CD4-positive, alpha-beta T cell treated with Interleukin-15 for 4 hours (primary cell): ENCODE measurements at places on chromosomes 5 and 9.

- DNase-seq, result no peak
These were observed 38.9 kb upstream of the TLX3 start for GRCh38 chr5:171270136-171270535.

- DNase-seq, result no peak
These were observed 13.3 kb downstream of the ARAP3 start for GRCh38 chr5:141668601-141669265.

- no peak for DNase-seq
These were observed 80.8 kb downstream of the NTNG2 start for GRCh38 chr9:132242621-132243155.

- no peak for DNase-seq
These were observed 102.4 kb downstream of the ZNF354C start for GRCh38 chr5:179162351-179163235.

DNA sequence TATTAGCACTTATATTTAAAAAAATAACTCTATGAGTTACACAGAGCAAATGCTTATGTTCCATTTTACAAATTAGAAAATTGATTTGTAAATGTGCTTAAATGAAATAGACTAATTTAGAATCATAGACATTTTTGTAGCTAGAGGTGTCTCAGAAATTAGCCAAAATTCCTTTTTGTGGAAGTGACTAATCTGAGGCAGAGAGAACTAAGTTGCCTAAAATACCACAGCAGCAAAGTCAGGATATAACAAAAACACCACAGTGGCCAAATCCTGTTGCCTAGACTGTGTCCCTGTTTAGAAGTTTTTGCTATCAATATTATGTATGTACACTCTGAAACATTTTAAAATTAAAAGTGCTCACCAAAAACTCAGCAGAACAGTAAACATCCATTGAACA, 18.7 kb downstream of the ADAMTSL1 start:
- no peak for DNase-seq

- DNase-seq, result no peak
These were observed 25.6 kb downstream of the GLDC start for GRCh38 chr9:6619909-6620308.

DNA sequence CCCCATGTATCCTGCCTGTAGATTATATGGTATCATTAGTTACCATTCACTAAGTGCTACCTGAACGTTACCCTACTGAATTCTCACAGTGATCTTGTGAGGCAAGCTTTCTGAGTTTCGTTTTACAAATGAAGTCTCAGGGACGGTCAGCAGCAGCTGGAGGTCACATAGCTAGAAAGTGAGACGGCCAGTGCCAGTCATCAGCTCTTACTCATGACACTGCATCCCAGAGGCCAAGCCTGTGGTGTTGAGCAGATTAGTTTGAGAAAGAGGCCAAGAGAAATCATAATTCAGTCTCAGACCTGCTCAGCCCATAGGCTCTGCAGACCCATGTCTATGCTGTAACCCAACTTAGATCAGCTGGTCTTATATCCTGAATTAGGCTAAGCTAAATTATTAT, 95.7 kb upstream of the EGFLAM start:
- DNase-seq, result no peak

DNA sequence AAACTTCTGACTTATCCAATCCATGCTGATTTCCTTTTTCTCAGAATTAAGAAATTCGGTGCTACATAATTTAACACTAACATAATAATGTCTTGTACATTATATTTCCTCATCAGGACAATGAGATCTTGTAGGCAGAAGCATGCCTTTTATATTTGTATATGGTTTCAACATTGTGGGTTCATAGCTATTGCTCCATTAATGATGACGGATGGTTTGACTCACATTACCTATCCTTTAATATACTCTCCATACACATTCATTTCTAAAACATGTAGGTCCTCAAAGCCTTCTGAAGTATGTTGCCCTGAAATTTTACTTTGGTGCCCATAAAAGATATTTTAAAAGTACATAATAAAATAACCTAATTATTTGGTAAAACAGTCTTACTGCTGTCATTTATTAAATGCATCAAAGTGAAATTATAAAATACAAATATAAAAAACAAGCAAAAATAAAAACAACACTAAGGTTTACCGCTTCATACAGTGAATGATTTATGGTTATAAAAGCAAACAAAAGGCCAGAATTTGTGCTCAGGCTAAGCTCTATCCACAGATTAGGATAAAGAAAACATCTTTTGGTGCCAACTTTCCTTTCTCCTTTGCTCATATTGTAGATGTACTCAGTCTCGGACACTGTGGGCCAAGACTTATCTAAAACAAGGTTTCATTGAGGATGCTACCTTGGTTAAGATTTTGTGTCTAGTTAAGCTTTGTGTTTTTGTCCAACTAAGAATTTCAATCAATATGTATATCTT, 61.2 kb upstream of the GCNT4 start:
- DNase-seq, result no peak

DNA sequence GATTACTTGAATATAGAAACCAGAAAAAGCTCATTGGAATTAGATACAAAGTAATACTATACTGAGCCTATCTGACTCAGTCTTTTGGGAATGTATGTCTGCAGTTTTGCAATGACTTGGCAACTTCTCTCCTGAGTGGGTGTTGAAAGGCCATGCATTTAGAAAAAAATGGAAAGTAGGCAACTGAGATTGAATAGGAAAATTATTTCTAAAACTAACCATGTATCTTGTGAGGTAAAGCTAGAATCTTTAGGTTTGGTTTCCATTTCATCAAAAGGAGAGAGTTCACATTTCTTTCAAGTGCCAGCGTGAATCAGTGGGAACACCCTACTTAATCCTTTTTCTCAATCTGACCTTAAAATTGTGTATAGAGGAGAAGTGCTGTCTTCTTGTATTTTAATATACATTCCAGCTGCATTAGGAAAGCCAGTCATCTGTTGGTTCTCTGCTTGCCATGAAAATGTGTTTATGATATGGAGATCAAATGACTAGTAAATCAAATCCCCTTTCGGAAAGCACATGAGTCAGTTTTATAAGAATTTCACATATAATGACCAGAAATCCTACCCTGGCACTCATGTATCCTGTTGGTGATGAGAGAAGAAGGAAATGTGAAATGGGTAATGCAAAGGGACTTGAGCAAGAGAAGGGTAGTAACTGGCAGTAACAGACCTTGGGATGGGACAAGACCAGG, 30.4 kb downstream of the NFX1 start:
- DNase-seq, result no peak

DNA sequence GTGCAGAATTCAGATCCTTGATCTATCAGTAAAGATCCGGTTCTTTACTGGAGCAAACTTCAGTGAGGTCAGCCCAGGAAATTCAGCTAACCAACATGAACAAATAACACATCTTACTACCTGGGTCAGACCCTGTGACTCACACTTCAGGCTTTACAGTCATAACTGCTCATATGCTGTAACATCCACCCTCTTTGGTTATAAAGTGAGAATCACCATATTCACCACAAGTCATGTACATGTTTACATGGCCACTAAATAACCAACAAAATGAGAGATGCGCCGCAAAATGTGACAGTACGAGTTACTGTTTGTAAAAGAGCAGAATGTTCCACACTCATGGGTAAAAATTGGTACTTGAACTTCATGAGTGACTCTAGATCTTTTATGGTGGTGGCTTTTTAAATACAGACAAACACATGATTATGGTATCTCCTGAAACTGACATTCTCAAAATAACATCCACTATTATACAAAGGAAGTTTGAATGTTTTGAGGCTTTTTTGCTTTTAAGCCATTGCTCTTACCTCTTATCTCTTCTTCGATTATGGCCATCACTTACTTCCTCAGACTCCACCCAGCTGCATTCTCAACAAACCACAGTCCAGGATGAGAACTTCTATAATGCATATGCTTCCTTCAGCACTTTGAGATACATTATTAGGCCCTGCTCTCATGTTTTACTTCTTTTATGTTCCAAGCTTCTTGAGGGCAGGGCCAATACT, 516.6 kb downstream of the RAB3C start:
- peak; percentile 71 for DNase-seq

DNA sequence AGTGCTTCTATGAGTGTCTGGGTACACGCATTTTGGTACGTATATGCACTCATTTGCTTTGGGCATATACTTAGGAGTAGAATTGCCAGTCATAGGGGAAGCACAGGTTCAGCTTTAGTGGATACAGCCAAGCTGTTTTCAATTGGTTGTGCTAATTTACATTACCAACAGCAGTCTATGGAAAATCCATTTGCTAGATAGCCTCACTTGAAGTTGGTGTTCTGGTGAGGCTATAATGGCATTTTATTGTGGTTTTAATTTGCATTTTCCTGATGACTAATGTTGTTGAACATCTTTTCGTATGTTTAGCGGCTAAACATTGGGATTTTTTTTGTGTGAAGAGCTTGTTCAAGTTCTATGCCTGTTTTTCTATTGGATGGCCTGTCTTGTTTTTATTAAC, 76.8 kb upstream of the ANKH start:
- DNase-seq, result no peak

GRCh38 chr5:43981556-43981955, 378.6 kb downstream of the NNT start:
- DNase-seq, result no peak
